ENCODE measurements at places on chromosomes 12 and 14. TPM values are rescaled to one million over a fixed set of nuclear protein-coding genes. Genes with fewer than 3 reads are reported as not detected.

The FKBP11 gene
- 12.6 TPM for total RNA-seq

- no peak for DNase-seq
Observed at GRCh38 chr12:99311373-99311772, 336.2 kb upstream of the GARIN6 start.

- no peak for DNase-seq
Observed at GRCh38 chr12:109726106-109726497, 12.5 kb downstream of the FAM222A start.

The DCN gene
- 586 TPM for total RNA-seq

All from fibroblast of lung (primary cell).